ENCODE measurements at places on chromosomes 2 and 18.

GRCh38 chr18:61569176-61569892 is 236.1 kb downstream of the CDH20 start:
- DNase-seq = peak; percentile 71

DNA sequence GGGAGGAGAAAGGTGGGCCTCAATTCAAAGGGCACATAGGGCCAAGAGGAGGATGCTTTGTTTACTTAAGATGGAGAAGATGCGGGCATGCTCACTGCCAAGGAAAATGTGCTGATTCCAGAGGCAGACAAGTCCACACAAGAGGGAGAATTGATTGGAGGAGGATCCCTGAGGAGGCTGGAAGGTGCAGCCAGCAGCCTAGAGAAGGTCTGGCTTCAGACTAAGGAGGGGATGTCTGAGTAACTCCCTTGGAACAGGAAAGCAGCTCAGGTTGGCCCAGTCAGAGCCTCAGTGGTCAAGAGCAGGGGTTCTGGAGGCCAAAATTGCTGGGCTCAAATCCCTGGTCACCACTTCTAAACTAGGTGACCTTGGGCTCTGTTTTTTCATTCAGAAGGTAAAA is 265.5 kb upstream of the NCKAP5 start:
- no peak for DNase-seq

DNA sequence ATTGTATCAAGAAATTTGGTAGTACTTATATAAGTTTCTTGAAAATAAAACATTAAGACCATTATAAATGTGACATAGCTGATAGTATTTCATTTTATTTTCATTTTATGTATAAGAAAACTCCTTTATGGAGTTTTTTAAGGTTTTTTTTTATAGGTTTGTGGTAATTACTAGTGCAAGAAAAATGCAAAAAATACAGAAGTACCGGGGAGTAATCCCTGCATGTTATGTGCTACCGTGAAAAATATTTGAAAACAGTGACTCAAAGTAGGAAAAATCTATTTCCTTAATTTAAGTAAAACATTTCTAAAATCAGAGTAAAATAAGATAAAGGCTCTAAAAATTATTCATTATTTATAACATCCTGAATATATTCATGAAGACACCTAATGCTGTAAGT is 21.6 kb downstream of the ZSWIM2 start:
- DNase-seq = peak; percentile 42

DNA sequence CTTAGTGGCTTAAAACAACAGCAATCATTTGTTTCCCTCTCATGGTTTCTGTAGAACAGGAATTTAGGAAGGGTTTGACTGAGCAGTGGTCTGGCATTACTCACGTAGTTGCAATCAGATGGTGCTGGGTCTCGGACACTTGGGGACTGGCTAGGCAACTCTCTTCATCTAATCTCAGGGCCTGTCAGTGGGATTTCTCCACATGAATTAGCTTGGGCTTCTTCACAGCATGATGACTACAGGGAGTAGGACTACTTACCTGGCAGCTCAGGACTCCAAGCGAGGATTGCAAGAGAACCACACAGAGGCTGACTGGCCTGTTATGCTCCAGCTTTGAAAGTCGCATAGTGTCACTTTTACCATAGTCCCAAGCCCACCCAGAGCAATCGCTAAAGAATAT is 125.1 kb downstream of the TTC27 start:
- no peak for DNase-seq

DNA sequence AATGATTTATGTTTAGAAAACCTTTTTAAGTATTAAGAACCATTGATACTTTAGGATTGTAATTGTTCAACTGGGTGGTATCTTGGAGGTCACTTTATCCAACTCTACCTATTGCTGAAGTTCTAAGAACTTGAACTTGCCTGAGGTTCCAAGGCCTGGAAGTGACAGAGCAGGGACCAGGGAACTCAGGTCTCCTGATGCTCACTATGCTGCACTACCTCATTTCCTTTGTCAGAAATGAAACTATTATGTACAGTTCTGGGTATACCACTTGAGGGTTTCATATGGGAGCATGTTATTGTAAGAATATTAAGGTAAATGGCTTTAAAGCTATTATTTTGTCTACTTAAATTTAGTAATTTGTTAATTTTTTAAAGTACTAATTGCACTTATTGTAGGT is 3.0 kb downstream of the MBD5 start:
- DNase-seq = no peak

DNA sequence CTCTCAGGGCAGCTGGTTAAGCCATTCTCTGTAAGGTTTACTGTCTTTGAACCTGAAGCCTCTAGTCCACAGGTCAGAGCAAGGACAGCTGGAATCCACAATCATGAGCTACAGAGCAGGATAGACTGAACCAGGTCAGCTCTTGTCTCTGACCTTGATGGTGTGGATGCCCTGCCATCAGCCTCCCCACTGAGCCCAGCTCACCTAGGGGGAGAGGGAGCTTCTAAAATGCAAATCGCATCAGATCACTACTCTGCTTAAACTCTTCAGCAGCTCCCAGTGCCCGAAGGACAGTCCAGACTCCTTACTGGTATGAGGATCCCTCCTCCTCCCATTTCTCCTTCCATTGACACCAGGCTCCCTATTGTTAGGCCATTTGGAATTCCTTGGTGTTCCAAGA is 255.3 kb upstream of the CCDC68 start:
- DNase-seq = no peak

GRCh38 chr2:80896576-80896975 is 592.0 kb upstream of the LRRTM1 start:
- no peak for DNase-seq

DNA sequence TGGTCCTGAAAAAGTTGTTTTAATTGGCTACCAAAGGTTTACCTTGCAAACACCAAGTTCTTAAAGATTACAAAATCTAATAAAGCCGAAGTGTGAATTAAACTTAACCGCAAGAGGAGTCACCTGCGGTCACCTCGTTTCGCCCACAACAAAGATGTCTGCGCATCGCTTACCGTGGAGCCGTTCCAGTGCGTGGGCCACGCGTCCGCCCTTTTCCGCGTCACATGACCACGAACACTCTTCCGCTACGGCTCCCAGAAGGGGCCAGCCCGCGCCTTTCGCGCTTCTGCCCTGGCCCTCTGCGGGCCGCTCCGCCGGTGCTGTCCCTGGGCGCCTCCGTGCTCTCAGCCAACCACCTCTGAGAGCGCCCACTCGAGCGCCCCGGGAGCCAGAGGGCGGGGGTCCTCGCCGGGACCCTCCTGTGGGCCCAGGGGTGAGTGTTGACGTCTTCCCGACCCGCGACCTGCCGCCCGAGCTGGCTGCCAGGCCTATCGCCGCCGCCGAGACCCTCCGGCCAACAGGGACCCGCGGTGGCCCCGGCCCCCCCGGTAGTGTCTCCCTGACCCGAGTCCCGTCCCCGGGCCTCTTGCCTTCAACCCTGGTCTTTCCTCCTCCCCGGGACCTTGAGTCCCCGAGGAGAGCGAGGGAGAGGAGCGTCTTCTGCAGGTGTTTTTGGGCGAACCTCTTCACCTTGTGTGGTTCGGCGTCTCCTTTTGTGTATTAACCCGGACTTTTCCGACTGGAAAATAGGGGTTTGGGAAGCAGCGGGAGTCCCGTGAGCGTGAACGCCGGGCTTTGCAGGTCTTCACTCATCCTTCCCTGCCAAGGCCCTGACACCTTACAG is at the start of gene MFF:
Gene MFF, plus strand, starts transcription at position 257 of the 844 bp plus-strand sequence. CDS start 5,415 bp downstream, outside the sequence.
- peak; percentile 78 for DNase-seq

- DNase-seq = peak; percentile 64
Measured at GRCh38 chr2:193966590-193966989, 1690.4 kb upstream of the SLC39A10 start.

- no peak for DNase-seq
Measured at GRCh38 chr2:21262426-21262940, 138.7 kb downstream of the TDRD15 start.

DNA sequence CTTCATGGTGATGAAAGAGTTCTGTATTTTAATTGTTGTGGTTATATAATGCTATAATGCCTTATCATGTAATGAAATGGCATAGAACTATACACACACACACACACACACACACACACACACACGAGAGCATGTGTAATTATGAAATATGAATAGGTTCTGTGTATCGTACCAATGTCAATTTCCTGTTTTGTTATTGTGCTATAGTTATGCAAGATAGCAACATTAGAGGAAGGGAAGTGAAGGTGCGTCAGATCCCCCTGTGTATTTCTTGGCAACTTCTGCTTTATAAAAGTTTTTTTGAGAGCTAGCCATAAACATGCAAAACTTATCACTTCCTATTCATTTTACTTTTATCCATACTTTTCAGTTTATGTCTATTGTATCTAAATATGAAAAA is 60.7 kb upstream of the ARHGAP15 start:
- DNase-seq = no peak

GRCh38 chr2:56018267-56018666 is 94.7 kb upstream of the EFEMP1 start:
- no peak for DNase-seq

- DNase-seq = no peak
Measured at GRCh38 chr2:620471-621302, 56.5 kb downstream of the TMEM18 start.

GRCh38 chr2:241842067-241842415 is 16.7 kb downstream of the PDCD1 start:
- no peak for DNase-seq

DNA sequence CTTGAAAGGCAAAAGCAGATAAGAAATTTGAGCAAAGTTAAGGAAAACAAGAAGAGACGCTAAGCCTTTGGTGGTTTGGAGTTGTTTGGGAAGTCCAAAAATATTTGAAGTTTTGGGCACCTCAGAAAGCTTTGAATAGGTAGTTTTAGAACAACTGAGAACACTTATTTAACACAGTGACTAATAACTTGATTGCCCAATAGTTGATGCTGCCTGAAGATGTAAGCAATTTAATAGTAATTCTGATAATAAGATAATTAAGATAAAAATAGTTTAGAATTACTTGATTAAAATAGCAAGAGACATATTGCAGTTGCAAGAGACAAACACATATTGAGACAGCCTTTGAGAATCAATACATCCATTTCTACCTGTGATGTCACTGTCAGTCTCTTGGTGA is 16.5 kb upstream of the COL3A1 start:
- no peak for DNase-seq

DNA sequence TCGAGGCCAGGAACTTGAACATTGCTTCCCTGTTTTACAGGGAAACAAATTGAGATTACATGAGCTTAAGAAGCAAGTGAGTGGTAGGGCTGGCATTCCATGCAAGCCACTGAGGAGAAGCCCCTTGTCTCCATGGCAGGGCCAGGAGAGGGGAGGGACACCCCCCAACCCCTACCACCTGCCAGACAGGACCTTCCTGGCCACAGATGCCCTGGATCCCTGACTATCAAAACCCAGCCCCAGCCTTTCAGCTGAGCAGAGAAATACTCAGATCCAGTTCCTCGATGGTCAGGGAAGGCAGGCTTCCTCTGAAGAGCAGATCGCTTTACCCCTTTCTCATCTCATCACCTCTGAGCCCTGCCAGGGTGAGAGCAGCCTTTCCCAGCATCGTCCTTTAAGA is 53.8 kb upstream of the ALPP start:
- no peak for DNase-seq

DNA sequence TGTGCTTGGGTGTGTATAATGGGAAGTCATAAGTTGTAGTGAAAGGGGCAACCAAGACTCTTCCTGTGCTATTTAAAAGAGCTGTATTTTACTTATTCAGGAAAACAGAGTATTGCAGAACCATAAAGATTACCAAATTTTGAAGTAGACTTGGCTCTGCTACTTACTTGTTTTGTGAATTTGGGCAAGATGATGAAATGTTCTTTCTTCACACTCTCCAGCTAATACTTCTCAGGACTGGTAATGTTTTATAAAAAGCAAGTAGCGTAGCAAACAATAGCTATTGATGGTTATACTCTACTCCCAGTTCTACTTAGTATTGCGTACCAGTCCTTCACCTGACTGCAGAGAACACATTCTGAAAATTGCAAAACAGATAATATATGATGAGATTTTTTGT is 374.1 kb downstream of the ARHGAP15 start:
- no peak for DNase-seq

DNA sequence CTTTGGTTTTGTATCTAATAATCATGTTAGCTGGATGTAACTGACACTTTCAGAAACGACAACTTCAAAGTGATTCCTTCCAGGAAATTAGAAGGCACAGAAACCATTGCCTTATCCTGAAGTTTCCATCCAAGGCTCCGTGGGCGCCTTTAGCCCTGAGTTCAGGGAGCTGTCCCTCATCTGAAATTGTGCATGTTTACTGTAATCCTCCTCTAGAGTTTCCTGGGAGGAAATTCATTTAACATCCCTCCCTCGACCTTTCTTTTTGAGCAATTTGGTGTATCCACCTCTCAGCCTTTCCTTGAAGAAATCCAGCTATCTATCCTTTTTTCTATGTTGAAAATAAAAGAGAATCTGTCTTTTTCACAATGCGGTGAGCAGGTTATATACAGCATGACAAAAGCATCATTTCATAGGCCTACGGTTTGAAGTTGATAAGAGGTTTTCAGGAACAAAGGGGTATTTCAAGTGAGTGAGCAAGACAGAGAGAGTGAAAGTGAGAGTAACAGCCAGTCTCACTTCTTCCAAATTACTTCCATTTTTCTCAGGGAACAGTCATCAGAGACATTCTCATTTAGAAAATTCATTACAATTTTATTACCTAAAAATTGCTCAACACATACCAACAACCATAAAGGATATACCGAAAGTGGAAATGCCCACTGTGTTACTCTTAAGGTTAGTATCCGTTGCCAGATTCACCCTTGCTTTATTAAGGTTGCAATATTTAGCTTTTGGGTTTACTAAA is 167.3 kb downstream of the MREG start:
- DNase-seq = no peak

DNA sequence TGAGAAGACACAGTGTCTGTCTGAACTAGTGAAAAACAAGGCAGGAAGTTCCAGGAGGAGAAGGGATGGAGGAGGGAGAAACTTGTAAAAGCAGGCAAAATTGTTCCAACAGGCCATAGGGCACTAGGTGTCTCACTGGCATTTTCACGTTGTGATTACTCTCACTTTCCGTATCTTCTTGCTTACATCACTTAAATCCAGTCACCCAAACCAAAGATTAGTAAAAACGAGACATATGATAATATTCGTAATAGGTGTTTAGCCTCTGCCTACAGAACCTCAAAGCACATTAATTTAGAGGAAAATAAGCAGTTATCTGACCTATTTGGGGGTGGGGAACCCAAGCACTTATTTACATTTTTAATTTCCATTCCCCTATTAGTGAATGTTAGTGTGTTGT is 78.3 kb downstream of the POU3F3 start:
- no peak for DNase-seq

- DNase-seq = no peak
Measured at GRCh38 chr2:31275976-31276375, 42.0 kb downstream of the EHD3 start.

- DNase-seq = no peak
Measured at GRCh38 chr2:77939370-77939769, 417.2 kb upstream of the LRRTM4 start.

DNA sequence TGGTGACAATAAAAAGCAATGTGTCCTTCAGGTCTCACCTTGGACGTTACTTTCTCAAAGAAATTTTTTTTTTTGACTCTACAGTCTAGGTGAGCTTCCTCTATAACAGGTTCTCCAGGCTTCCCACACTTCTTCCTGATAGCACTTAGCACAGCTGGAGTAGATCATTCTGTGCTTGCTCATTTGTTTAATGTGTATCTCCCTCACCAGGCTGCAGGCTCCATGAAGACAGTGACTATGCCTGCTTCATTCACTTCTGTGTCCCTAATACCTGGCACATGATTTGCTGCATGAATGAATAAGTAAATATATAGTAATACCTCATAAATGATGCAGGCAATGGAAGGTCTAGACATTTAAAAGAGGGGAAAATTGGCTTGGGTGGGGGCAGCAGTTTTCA is 109.9 kb upstream of the CD302 start:
- no peak for DNase-seq

GRCh38 chr2:239318151-239318611 is 82.6 kb downstream of the HDAC4 start:
- DNase-seq = no peak

GRCh38 chr2:171798156-171798820 is 95.8 kb downstream of the SLC25A12 start:
- DNase-seq = no peak

Data from fibroblast of skin of left biceps (primary cell).